ENCODE measurements at places on chromosomes 6 and 20.

GRCh38 chr6:53735896-53736295 is 58.9 kb upstream of the LRRC1 start:
- DNase-seq, result no peak

DNA sequence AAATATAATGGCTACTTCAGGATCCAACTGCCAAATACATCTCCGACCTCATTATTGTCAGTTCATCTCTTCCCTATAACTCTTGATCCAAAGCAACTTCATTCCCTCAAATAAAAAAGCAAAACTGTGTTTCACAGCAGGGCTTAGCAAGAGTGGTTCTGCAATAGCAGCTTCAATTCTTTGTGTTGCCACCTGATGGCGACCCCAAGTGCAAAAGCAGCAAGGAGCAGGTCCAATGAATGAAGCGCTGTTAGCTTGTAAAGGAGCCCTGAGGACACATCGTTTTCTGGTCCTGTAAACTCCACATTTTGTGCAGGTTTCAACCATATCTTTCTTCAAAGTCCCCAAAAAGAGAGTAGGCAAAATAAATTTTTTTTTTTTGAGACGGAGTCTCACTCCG is 19.6 kb downstream of the RTN4IP1 start:
- no peak for DNase-seq

DNA sequence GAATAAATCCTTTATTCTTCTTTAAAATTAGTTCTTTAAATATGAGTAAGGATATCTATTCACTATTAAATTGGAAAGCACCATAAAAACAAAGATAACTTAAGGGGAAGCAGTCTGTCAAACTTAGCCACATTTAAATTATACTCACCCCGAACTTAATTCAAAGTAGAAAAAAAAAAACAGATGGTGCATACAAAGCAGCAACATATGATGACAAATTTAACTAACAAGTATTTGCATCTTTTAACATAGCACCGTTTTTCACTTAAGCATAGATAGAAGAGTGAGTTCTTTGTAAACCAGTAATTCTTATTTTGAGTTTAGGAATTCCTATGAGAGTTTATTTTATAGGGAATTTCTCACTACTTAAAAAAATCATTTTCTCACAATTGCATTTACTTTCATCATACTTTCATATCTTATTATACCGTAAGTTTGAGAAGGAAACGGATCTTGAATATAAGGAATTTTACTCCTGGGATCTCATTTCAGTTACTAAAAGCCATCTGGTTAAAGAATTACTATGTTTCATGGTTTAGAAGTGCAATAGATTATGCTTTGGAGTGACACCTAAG is 828.2 kb upstream of the MAP3K7 start:
- no peak for DNase-seq

DNA sequence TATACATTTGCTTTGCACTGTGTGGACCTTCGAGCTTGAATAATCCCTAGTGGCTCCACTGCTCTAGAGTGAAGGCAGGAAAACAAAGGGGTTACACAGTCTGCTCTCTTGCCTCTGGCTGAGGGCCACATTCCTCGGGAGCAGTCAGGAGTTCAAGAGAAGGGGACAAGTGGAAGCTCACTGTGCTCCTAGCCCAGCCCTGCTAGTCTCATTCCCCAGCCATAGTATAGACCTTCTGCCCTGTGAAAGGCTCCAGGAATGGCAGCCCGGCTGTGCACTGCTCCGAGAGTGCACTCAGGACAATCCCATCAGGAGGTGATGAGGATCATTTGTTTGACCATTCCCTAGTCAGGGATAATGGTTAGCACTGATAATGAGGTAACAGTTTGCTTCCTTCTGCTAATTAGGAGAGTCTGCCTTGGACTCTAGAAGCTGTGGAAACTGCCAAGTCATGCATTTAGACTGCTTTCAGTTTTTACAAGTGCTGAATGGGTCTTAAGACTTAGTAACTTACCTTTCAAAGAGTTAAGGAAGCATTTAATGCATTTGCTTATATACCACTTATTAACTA is 8.5 kb downstream of the IYD start:
- no peak for DNase-seq

GRCh38 chr6:5068153-5068751 is 16.9 kb upstream of the PPP1R3G start:
- no peak for DNase-seq

GRCh38 chr6:4446982-4447381 is 311.6 kb upstream of the ECI2 start:
- no peak for DNase-seq

DNA sequence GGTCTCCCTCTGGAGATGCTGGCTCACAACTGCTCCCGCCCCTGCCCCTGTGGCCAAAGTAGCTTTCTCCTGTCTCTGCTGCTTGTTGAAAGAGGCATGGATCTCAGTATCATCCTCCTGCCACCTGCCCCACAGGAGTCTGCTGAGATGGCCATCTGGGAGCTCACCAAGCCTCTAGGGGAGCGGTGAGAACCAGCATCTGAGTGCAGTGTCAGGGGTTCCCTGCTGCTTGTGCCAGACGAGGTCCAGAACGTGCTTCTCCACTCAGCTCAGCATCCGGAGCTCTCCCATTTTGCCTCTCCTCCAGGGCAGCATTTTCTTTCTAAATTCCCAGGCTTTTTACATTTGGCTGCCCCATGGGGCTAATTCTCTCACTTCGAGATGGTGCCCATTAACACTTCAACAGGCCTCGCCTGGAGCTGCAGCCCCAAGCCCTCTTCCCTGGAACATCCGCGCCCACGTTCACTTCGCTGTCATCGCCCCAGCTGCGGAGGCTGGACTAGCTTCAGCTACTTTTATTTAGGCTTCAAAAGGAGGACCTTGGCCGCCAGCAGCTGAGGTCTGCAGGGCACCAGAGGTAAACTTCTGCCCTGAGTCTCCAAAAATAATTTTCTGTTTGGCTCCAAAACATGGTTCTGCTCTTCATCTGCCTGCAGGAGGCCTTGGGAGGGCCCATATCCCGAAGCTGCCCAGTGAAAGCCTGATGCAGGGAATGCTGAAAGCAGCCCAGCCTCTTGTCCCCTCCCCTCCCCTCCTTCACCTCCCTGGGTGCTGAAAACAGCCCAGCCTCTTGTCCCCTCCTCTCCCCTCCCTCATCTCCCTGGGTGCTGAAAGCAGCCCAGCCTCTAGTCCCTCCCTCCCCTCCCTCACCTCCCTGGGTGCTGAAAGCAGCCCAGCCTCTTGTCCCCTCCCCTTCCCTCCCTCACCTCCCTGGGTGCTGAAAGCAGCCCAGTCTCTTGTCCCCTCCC is 25.2 kb upstream of the MLN start:
- DNase-seq, result no peak

DNA sequence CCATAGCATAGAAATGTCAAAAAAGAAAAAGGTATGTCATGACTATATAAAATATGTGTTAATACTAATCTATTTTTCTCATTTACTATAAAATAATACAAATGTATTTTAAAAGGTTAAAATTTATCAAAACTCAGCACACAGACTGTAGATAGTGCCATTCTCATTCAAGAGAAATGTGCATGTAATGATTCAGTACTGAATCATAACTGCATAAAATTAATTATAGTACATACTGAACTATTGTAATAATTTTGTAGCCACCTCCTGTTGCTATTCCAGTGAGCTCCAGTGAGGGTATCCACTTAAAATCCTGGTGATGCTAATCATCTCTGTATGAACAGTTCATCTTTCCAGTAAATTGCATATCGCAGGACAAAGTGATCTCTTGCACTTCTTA is 82.8 kb downstream of the HMGCLL1 start:
- DNase-seq, result no peak

- no peak for DNase-seq
These were observed 138.7 kb downstream of the ZMYND8 start for GRCh38 chr20:47217482-47218446.

Measured in stimulated activated CD8-positive, alpha-beta memory T cell treated with anti-CD3 and anti-CD28 coated beads, Interleukin-15, amount 100 ng/mL, for 4 hours (primary cell).